ENCODE measurements at places on chromosomes 3 and 15.

DNA sequence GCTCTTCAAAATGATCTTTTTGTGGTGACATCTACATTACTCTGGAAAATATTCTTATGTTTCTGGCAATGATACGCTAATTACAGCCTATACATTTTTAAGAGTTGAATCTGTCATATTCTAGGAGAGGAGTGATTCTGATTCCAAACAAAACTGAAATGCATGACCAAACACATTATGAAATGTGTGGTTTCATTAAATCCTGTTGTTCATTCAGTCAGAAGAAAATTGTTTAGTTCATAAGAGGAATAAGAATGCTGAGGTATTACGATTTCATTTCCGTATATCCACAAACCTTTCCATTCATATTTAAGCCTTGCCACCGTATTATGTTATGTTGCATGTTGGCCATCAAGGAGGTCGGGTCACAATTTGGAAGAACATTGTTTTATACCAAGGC lies 345.1 kb downstream of the FEZF2 start:
- no peak for DNase-seq

DNA sequence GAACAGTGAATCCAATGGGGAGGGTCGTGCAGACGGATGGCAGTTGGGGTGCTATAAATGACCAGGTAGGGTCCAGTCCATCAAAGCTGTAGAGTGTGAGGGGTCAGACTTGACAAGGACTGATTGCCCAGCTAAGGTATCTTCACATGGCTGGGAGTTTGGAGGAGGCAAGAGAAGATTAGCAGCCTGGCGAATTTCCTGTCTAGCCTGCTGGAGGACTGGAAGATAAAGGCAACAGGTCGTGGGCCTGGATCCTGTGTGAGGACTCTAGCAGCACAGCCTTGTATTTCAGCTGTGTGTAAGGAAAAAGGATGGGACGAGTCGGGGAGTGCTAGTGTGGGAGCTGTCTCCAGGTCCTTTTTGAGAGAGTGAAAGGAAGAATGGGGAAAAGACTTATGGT lies 17.6 kb downstream of the CCR5AS start:
- no peak for DNase-seq

DNA sequence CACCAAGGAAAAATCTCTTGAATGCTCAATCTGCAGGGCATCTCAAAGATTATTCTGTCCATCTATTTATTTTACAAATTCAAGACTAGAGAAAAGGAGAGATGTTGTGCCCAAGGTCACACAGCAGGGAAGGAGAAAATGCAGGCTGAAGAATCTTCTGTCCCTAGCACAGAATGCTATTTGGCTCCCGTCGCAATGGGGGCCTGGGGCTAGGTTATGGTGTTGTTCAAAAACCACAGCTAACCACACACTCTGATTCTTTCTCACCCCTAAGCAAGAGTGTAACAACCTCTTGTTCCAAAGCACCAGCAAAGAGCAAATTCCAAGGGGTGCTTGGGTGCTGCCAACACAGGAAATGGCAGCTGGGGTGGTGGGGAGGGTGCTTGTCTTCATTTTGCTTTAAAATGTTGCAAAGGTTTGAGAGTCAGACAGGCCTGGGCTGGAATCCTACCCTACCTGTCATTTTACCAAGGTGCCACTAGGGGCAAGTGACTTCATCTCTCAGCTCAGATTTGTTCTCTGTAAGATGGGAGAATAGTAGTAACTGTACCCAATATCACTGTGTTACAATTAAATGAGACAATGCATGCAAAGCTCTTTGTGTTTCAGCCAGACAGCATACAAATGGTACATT lies 112.5 kb downstream of the ADAMTS9 start:
- no peak for DNase-seq

- DNase-seq: no peak
Observed at GRCh38 chr3:50303013-50303815, at the start of gene HYAL1. Gene HYAL1 (minus strand): TSS chr3:50303574. CDS start chr3:50302956, 618 bp downstream.

DNA sequence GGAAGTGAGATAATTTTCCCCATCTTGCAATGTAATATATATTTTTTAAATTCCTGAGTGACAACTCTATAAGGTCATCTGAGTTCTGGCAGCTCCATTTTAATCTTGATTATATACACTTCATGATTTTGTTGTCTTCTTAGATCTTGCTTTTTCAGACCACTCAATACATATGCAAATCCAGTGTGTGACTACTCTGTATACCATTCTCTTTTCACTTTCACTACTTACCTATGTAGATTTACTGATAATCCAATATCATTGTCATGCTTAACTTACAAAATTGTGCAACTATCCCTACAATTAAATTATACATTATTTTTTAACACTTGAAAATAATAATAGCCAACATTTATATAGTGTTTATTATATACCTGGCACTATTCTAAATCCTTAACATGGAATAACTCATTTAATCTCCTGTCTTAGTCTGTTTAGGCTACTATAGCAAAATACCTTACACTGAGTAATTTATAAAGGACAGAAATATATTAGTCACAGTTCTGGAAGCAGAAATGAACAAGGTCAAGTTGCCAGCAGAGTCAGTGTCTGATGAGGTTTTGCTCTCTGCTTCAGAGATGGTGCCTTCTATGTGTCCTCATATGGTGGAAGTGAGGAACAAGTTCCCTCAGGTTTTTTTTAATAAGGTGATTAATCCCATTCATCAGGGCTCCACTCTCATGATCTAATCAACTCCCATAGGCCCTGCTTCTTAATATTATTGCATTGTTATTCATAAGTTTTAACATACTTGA lies 338.5 kb downstream of the TUSC7 start:
- DNase-seq: no peak

- DNase-seq: no peak
Observed at GRCh38 chr15:38130205-38130567, 122.5 kb upstream of the SPRED1 start.

GRCh38 chr15:66409565-66410108 lies 22.9 kb downstream of the MAP2K1 start:
- no peak for DNase-seq

DNA sequence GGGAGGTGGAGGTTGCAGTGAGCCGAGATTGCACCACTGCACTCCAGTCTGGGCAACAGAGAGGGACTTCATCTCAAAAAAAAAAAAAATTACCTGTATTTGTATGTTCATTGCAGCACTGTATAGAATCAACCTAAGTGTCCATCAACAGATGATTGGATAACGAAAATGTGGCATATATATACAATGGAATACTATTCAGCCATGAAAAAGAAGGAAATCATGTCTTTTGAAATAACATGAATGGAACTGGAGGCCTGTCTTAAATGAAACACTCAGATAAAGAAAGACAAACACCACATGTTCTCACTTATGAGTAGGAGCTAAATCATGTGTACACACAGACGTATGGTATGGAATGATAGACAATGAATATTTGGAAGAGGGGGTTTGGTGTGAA lies 59.4 kb upstream of the MEF2A start:
- DNase-seq: no peak

GRCh38 chr3:152198665-152199064 lies 70.1 kb upstream of the MBNL1 start:
- DNase-seq: no peak

DNA sequence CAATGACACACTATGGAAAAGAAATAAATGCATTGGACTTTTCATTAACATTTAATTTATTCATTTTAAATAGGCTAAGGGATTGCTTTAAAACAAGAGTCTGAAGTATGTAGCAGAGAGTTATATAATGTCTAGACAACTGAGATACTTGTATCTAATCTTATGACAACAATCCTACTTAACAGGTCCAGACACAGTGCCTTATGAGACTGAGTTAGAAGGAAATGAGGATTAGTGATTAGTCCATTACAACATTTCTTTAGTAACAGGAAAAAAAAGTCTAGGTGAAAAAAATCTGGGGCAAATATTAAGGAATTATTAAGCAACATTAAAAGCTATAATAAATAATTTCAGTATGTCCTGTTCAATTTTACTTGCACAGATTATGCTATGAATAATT lies 140.6 kb downstream of the MEIS2 start:
- no peak for DNase-seq

- no peak for DNase-seq
Observed at GRCh38 chr15:66964111-66964738, 101.2 kb upstream of the SMAD3 start.

DNA sequence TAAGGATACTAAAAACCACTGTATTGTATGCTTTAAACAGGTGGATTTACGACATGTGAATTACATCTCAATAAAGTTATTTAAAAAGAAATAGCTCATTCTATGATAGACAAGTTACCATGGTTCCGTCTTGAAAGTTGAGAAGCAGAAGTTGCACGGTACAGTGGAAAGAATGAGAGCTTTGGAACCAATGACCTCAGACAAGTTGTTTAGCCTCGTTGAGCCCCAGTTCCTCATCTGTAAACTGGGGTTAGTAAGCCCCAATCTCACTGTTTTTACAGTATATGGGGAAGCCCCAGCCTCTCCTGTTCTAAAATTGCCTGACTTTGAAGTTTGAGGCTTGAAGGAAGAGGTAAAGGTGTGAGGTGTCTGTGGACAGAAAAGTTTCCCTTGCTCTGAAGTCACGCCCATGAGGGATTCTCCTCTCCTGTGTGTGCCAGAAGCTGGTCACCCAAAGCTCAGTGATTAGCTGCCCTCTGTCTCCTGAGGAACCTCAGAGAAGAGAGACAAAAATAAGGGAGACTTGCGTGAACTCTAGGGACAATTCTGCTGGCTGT lies 10.0 kb downstream of the CRYGS start:
- no peak for DNase-seq

DNA sequence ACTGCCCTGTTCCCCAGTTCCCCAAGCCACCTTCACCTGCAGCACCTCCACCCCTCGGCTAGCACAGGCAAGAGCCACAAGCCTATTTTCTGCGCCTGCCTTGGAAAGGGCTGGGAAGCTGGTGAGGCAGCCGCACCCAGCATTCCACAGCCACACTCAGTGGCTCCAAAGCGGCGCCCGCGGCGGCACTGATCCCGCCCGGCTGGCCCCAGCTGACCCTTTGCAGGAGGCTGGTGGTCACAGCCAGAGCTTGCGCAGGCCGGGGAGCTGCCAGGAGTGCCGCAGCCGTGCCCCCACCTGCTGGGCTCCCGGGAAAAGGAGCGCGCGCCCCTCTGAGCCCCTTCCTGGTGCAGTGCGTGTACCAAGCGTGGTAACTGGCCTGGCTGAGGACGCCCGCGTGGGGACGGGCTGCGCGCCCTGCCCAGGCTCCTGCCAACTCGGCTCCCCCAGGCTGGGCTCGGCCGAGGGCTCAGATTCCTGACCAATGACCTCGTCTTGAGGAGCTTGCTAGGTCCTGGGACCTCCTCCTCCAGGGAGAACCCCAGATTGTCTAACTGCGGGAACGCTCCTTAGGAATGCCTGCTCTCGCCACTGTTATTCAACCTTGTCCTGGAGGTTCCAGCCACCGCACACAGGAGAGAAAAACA lies 13.3 kb downstream of the GRAMD2A start:
- DNase-seq: no peak

- no peak for DNase-seq
Observed at GRCh38 chr3:79255702-79256101, 512.1 kb downstream of the ROBO1 start.

DNA sequence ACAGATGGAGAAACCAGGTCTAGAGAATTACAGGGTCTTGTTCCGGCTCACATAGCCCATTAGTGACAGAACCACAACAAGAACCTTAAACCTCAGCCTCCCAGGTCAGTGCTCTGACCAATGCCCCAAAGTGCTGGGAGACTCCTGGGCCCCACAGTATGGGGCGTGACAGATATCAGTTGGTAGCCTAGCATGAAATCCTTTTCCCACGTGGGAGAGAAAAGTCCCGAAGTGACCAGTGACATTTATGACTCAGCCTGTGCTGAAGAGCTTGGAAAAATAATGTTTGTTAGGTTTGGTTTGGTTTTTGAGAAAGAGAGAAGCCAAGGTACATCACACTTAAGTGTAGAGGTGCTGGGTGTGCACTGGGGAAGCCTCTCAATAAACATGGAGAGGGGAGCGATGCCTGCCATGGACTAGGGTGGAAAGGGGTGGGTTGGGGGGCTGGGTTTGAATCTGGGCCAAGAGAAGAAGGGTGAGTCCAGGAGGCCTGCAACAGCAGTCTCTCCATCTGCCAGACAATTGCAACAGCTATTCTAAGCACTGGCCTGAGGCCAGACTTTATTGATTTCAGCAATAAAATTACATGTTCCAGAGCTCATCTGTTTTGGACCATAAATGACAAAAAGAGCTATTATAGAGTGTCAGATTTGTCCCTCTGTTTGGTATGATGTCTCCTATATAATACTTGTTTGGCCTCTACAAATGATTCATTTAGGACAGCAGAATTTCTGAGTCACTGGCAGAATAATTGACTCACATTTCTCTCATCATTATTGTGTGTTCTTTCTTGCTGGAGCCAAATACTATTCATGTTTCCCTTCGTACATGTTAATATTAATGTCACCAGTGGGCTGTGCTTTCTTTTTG lies 43.4 kb downstream of the C2CD4A start:
- no peak for DNase-seq

- peak; percentile 2 for DNase-seq
Observed at GRCh38 chr3:114809668-114810413, 337.2 kb downstream of the ZBTB20 start.

DNA sequence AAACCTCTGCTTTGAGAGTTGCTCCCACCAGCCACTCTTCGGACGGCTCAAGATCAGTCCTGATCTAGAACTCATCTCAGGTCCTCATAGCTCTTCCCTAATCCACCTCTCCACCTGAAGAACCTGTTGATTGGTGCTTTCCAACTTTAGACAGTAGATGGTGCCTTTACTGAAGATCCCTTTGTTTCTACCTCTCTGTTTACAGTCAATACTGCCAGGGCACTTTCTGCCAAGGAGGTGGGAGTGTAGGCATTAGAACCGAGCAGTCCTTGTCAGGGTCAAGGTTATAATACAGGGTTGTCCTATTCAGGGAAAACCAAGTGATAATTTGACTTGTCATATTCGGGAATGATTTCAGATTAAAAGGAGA lies 1.2 kb downstream of the CGNL1 start:
- no peak for DNase-seq

GRCh38 chr15:31446546-31446945 lies 119.9 kb downstream of the KLF13 start:
- DNase-seq: no peak

DNA sequence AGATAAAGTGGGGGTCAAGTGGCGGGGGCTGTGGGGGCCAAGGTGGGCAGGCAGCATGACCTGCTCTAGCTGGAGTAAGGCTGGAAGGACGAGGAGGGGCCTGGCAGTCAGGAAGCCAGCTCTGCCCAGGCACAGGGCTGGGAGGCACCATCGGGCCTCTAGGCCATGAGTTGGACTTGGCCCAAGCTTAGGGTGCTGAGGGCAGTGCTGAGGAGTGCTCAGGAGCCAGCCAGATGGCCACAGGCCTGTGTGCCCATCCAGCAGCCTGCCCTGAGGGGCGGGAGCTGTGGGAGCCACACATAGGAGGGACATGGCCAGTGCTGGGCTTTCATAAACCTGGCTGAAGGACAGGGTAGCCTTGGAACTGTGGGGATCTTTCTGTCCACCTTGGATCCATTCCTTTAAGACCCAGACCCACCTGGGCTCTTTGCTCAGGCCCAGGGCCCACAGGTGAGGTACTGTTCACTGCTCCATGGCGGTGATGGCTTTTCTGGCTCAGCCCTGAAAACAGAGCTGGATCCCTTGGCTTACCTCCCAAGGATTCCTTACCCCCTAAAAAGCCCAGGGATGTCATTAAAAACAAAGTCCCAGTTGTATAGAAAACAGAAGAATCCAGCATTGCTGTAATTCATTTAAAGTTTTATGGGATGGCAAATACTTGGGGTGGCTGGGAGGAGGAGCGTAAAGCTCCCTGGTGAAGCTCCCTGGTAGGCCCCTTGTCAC lies 137.0 kb downstream of the DNAJB8 start:
- DNase-seq: no peak

GRCh38 chr15:42602501-42602900 lies 27.1 kb downstream of the STARD9 start:
- DNase-seq: no peak

- no peak for DNase-seq
Observed at GRCh38 chr15:59013246-59013873, 25.9 kb downstream of the RNF111 start.

All from activated CD8-positive, alpha-beta memory T cell treated with anti-CD3 and anti-CD28 coated beads for 1 hour (primary cell).